ENCODE measurements at places on chromosomes 12 and 14. TPM values are rescaled to one million over a fixed set of nuclear protein-coding genes. Genes with fewer than 3 reads are reported as not detected.

NT5DC3 gene
- total RNA-seq = 9.3 TPM

OTX2 gene
- not detected for total RNA-seq

RHOJ gene
- 241 TPM for total RNA-seq

MANSC4 gene
- 0.14 TPM for total RNA-seq

SLC10A1 gene
- total RNA-seq = not detected

GIT2 gene
- 79.8 TPM for total RNA-seq

GZMB gene
- not detected for total RNA-seq

ACTN1 gene
- total RNA-seq = 390 TPM

PLEKHD1 gene
- total RNA-seq = 0.07 TPM

EXOC3L4 gene
- not detected for total RNA-seq

RPAP3 gene
- 25.8 TPM for total RNA-seq

SPX gene
- 1.3 TPM for total RNA-seq

SYNDIG1L gene
- total RNA-seq = not detected

MAP1LC3B2 gene
- 0.72 TPM for total RNA-seq

CHST11 gene
- total RNA-seq = 11.8 TPM

NAA30 gene
- total RNA-seq = 55.7 TPM

DNAJC22 gene
- 1.3 TPM for total RNA-seq

CLEC4C gene
- not detected for total RNA-seq

NIN gene
- 64.3 TPM for total RNA-seq

ETFBKMT gene
- 2.7 TPM for total RNA-seq

IRAK3 gene
- total RNA-seq = 16.1 TPM

HNRNPA1 gene
- 668 TPM for total RNA-seq

SERPINA12 gene
- total RNA-seq = not detected

GUCY2C gene
- not detected for total RNA-seq

LBHD2 gene
- total RNA-seq = not detected

TPPP2 gene
- not detected for total RNA-seq

DPPA3 gene
- not detected for total RNA-seq

CYP46A1 gene
- total RNA-seq = under 0.01 TPM

PRH1 gene
- total RNA-seq = 38.6 TPM

KRT2 gene
- total RNA-seq = not detected

GLS2 gene
- total RNA-seq = 0.22 TPM

AMIGO2 gene
- total RNA-seq = 13.6 TPM

DCN gene
- 8.0 TPM for total RNA-seq

DDN gene
- total RNA-seq = 0.29 TPM

POU6F1 gene
- 2.6 TPM for total RNA-seq

POTEG gene
- total RNA-seq = not detected

RESF1 gene
- total RNA-seq = 173 TPM

IFT43 gene
- 26.9 TPM for total RNA-seq

BEST3 gene
- total RNA-seq = 0.07 TPM

Measured in thoracic aorta endothelial cell (primary cell).